NCI-H187 (cell line): ENCODE measurements at places on chromosomes 12 and 14.

DNA sequence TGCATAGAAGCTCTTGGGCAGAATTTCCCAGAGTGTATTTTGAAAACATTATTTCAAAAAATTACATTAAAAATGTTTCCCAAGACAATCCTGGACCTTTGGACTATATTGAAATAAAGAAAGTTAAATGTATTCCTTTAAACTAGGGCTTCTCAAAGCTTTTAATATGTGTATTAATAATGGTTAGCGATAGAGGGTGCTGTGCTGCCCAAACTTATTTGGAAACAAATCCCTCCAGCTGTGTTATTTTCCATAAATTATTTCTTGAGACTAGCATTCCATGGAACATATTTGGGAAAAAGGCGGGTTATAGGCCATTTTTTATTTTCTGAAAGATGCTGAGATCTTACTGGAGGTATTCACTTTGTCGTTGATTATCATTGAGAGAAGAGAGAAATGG lies 397.8 kb upstream of the MIS18BP1 start:
- DNase-seq: no peak

- no peak for DNase-seq
These were observed 49.4 kb downstream of the VWF start for GRCh38 chr12:6074979-6075585.

DNA sequence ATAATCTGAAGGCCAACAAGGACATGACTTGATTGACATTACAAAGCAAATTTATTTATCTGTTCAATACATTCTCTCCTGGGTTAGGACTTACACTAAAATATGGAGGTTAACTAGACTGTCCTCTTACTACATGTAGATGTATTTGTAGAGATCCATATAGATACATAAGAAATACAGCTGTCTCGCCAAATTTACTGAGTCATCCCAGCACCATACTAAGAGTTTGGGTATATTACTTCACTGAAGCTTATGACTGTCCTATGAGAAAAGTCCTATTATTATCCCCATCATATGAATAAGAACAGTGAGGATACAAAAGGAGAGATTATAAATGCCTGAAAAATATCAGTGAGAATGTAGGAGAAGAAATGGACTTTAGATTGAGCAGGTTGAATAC lies 44.8 kb upstream of the ACSM4 start:
- DNase-seq: no peak

- DNase-seq: no peak
These were observed 31.3 kb downstream of the DMAC2L start for GRCh38 chr14:50343434-50343833.

- DNase-seq: no peak
These were observed 4.0 kb downstream of the KRT5 start for GRCh38 chr12:52515927-52516831.

GRCh38 chr12:10557766-10558165 lies 52.1 kb downstream of the EIF2S3B start:
- no peak for DNase-seq

- no peak for DNase-seq
These were observed 2.8 kb upstream of the MDGA2 start for GRCh38 chr14:47678157-47678556.

DNA sequence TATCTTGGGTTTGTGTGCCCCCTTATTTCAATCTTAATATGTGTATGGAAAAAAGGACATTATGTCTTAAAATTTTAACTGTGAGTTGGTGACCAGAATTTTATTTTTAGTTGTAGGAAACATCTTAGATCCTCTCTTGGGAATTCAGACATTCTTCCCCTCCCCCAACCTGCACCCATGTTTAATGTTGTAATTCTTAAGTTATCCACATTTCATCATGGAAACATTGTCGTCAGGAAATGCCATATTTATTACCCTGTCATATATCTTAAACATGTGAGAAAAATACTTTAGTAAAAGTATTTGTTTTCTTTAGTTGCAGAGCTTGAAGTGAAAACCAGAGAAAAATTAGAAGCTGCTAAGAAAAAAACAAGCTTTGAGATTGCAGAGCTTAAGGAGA lies 30.3 kb downstream of the YEATS4 start:
- DNase-seq: no peak

DNA sequence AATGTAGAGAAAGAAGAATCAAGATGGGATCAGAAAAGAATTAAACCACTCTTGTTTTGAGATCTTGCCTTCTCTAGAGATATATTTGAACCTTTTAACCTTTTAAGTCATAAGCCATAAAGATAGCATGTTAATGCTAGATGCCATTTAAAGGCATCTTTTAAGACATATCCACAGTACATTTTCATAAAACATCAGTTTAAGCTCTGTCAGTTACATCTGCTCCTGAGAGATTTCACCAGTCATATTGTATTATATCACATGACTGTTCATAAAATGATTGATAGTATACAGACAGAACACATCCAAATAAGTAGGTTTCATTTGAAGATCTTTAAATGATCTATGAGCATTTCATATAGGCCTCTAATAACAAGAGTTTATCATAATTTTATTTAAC lies 1238.5 kb downstream of the SLC16A7 start:
- DNase-seq: no peak

DNA sequence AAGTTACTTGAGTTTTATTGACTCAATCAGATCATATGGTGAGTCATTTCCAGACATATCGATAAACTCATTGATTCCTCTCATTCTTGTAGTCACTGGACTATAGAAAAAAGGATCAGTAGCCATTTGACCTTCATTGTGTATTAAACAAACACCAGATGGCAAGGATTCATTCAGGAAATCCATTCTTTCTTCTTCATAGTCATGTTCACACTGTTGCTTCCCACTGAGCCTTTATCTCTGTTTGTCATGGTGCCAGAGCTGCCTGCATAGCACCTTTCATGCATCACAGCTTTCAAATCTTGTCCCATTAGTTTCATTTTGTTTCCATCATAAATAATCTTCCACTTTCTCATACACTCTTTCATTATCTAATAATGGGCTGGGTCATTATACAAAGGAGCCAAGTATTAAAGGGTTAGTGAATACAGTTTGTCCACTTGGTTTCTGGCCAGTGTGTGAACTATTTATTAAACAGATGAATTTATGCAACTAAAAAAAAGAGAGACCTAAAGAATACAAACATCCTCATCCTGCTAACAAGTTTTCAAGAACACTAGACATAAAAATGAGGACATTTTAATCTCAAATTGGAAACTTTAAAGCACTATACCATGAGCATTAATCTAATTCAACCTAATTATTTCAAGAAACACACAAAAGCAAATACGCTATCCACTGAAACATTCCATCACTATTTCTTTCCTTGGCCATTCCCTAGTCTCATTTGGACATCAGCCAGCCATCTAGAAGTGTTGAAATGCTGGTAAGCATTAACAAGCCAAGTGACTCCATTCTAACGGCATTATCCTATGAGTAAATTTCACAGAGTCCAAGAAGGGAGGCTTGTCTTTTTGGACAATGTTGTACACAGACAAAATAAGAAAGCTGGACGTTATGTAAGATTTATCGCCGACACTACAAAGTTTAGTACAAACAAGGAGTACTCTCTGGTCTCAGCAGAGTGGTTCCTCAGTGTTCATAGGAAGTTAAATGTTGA lies 476.5 kb downstream of the FOXG1 start:
- no peak for DNase-seq

GRCh38 chr14:59265808-59266207 lies 77.3 kb downstream of the DAAM1 start:
- no peak for DNase-seq

- DNase-seq: no peak
These were observed 166.4 kb downstream of the TTC8 start for GRCh38 chr14:88990856-88991255.

- DNase-seq: no peak
These were observed 303 bp downstream of the PUS7L start for GRCh38 chr12:43758247-43758727.

DNA sequence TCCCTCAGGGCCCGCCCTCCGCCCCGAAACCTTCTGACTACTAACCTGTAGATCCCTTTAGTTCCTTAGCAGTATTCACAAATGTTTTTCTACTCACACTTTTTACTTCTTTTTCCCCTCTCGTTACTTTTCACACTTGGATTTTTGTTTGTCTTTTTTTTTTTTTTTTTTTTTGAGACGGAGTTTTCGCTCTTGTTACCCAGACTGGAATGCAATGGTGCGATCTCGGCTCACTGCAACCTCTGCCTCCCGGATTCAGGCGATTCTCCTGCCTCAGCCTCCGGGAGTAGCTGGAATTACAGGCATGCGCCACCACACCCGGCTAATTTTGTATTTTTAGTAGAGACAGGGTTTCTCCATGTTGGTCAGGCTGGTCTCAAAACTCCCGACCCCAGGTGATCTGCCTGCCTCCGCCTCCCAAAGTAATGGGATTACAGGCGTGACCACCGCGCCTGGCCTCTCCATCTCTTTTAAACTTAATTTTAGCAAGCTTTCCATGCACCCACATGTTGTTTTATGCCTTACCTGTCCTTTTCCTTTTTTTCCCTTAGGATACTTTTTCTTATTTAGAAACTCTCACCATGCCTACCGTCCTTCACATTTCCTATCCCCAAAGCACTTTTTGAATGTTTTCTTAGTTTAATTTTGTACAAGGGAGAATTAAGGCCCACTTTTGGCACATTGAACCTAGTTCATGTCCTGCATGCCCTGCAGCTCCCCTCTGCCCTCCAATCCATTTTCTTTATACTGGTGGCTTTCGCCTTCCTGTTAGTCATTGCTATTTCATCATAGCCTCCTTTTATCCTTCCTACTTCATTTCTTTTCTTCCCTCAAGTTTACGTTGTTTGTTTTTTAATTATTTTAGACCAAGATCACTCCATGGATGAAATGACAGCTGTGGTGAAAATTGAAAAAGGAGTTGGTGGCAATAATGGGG lies 1.1 kb downstream of the SP1 start:
- no peak for DNase-seq
